GM13976 (cell line): ENCODE measurements at places on chromosomes 2 and 18.

- DNase-seq: no peak
Observed at GRCh38 chr2:67570611-67571010, 173.5 kb downstream of the ETAA1 start.

DNA sequence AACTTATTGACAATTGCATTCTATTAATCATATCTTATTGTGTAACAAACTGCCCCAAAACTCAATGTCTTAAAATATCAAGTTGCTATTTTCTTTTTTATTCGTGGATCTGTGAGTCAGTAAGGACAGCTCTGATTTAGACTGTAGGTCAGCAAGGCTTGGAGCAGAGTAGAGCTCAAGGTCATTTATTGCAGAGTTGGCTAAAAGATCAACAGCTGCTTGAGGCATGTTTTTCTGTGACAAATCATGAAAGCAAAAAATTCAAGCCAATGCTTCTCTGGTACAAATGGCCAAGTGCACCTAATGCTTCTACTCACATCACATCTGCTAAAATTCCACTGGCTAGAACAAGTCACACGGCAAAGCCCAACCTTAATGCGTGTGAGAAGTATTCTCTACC is 497.7 kb upstream of the LRATD1 start:
- DNase-seq: no peak

GRCh38 chr2:69345434-69345833 is 41.6 kb downstream of the GFPT1 start:
- DNase-seq: no peak

DNA sequence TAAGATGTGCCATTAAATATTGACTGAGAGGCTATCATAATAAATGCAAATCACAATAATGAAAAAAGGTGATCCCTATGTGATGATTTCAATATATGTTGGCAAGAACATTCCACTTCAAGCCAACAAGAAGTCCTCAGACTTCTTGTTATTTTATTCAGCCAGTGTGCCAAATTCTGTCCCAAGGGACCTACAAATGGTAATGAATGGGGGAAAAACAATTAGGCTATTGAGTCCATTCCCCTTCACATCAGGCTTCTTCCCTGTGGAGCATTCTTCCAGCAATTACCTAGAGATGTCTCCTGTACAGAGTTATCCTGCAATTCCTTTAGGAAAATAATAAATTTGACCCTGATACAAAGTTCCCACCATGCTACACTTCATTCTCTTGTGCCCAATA is 144.4 kb downstream of the PIEZO2 start:
- DNase-seq: no peak

GRCh38 chr2:238433941-238434845 is 7.5 kb downstream of the ASB1 start:
- no peak for DNase-seq

- DNase-seq: no peak
Observed at GRCh38 chr18:3094338-3094684, 81.4 kb upstream of the LPIN2 start.

DNA sequence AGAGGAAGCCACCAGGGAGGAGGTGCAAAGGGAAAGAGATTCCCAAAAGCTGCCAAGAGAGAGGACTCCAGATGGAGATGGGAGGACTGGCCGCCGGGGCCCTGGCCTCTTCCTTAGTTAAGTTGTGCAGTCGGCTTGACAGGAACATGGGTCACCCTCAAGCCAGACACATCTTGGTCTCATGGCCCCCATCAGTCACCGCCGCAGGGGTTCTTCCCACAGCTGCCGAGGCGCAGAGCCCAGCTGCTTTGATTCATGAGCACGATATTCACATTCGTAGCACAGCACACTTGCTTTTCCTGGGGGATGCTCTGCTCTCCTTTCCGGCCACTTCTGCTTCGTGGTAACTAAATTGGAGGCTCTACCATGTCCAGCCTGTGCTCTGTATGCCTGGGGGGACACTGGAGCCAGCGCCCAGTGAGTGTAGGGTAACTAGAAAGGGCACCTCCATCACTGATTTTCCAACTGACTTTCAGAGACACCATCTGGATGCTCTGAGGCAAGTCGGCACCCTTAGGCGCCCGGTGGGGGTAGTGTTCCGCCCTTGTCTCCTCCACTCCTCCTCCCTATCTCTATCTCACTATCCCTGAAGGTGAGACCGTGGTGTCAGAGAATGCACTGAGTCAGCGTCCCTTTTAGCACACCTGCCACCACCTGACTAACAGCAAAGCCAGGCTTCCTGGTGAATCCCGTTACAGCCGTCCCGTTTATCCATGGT is 13.3 kb downstream of the TWIST2 start:
- DNase-seq: no peak

DNA sequence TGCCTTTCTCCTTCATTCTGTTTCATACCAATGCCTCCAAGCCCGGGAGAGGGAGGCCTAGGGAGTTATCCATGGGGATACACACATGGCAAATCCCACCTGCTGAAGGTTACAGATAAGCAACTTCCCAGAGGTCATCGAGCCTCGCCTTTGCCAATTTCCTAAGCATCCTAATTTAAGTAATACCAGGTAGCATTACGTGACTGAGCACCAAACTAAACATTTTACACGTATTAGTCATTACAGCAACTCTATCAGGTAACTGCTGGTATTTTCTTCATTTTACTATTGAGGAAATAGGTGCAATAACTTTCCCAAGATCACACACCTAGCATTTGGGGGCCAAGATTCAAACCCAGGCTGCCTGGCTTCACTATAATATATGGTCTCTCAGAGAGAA is 30.1 kb upstream of the BZW1 start:
- DNase-seq: no peak

DNA sequence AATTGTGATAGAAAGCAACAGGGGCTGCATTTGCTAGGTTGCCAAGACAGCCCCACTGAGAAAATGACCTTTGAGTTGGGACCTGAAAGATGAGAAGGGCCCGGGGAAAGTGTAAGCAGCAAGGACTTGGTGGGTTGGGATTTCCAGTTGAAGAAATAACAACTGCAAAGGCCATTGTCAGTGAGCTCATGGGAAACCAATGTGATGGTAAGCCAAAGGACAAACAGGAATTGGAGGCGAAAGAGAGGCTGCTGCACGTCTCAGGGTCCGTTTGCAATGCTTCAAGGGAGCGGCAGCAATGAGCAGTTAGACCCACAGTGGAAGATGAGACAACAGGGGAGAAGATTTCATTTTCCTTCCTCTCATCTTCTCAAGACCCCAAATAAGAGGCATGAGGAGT is 51.5 kb upstream of the RGPD4 start:
- DNase-seq: no peak

- no peak for DNase-seq
Observed at GRCh38 chr2:225894236-225894980, 494.9 kb downstream of the NYAP2 start.

DNA sequence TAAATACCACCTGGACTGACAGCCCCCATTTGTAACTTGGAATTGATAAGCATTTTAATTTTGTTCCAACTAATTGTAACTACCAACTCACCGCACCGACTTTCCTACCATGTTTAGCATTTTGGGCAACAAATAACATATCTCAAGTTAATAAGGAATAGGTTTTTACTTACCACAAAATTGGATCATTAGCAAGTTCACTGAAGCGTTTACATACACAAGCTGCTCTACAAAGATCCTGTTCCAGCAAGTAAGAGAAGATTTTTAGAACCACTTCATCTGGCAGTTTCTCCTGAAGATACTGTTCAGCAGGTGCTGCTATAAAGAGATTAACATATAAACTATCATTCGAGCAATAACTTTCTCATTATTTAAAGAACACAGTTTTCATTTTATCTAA is 55.7 kb downstream of the MSH6 start:
- no peak for DNase-seq

DNA sequence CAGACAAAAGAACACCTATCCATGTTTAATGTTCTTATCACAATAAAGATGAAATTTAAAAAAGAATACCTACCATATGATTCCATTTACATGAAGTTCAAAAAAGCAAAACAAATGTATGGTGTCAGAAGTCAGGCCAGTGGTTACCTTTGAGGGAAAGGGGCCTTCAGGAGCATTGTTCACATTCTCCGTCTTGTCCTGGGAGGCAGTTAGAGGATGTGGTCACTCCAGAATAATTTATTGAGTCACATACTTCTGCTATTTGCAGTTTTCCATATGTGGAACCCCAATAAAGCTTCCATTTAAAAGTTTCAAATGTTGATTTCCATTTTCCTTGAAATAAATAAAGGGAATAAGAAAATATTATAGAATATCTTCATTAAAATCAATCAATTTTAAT is 41.6 kb upstream of the POU3F3 start:
- no peak for DNase-seq

GRCh38 chr2:223909001-223909741 is 36.0 kb downstream of the WDFY1 start:
- no peak for DNase-seq

GRCh38 chr2:20570249-20570648 is 80.6 kb downstream of the HS1BP3 start:
- no peak for DNase-seq

DNA sequence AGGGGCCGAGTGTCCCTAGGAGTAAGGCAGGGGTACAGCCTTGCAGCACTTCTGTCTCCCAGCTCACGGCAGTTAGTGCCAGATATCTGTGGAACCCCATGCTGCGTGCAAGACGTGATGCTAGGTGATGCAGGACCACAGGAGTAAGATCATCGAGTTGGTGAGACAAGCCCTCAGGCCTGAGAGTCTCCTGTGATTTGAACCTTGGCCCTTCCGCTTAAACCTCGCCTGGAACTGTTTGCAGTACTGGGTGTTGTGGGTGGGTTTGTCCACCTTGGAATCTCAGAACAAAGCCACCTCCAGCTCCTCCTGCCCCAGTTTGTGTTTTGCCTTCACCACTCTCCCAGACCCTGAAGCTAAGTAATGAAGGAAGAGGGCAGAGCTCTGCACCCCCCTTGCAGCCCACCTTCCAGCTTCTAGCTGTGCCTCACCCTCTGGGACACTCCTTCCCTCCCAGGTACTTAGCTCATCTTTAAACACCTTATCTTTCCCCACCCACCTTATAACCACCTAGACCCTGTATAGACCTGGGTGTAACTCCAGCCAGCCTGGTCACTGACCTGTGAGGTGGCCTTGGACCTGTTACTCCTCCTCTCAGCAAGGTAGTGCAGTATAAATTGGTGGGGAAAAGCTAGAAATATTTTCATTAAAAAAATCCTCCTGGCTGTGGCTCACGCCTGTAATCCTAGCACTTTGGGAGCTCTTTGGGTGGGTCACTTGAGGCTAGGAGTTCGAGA is 6.6 kb downstream of the CNNM4 start:
- DNase-seq: no peak

DNA sequence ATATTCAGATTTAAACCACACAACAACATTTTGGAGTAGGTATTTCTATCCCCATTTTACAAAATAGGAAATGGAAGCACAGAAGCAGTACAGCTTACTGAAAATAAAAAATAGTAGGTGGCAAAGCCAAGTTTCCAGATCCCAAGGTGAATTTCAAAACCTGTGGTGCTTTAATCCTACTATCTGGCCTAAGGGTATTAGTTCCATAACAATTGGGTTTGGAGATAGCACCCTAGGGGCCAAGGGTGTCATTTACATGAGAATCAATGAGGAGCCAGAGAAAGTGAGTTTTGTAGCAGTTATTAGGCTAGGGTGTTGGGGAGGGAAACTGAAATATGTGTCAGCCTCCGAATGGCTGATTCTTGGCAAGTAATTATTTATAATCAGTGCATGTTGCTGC is 24.9 kb downstream of the OSBPL6 start:
- DNase-seq: no peak

DNA sequence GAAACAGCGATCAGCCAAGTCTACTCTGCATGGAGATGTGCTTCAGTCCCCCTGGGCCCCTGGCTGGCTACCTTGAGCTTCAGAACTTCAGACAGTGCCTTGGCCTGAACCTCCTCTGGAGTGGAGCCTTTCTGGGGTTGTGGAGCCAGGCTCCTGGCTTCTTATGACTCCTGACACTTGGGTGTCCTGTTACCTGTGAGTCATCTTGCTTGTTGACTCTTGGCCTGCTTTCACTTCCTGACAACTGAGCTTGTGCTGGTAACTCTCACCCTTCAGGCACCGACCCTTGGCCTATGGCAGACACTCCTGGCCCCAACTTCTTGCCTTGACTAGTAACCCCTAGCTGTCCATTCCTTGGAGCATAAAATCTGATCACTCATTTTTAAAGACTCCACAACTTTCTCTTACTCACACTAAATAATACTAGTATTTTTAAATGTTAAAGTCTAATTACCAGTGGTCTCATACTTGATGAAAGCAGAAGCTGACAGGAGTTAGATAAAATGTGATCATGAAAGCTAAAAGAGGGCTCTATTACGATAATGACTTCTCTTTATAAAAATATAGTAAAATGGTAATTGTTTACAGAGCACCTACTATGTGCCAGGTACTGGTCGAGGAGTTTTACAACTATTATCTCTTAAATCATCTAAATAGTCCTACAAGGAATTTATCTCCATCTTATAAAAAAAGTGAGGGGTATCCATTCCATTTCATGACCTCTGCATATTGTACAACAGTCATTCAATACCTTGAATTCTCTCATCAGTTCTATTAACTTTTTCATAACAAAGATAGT is 46.3 kb upstream of the VIT start:
- DNase-seq: no peak

GRCh38 chr2:161265874-161266273 is 42.4 kb upstream of the PSMD14 start:
- DNase-seq: no peak

DNA sequence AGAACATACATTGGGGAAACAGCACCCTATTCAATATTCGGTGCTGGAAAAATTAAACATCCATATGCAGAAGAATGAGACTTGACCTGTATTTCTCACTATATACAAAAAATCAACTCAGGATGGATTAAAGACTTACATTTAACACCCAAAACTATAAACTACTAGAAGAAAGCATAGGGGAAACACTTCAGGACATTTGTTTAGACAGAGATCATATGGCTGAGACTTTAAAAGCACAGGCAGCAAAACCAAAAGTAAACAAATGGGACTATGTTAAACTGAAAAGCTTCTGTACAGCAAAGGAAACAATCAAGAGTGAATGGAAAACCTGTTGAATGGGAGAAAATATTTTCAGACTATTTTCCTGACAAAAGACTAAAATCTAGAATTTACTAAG is 1694.1 kb upstream of the CELF4 start:
- no peak for DNase-seq
